Suprapubic skin (tissue), 4 donors: ENCODE measurements at places on chromosomes 3 and 15. TPM values are rescaled to one million over a fixed set of nuclear protein-coding genes. Genes with fewer than 3 reads are reported as not detected.

DNA sequence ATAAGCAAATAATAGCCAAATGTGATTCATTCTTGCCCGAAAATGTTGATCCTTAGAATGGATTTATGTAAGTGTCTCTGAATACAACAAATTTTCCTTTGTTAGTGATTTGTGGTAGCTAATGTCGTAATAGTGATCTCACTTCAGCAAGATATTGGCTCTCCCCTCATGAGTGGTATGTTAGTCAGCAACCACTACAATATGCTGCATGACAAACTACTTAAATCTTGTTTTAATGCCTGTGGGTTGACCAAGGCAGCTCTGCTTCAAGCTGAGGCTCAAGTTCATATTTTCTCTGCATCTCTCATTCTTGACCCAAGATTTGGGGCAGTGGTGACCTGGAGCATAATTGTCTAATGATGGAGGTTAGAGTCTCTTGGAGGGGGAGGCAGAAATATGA, 49.8 kb upstream of the GALNT15 start:
- DNase-seq = no peak

GRCh38 chr3:194343561-194343893, 7.6 kb downstream of the CPN2 start:
- no peak for DNase-seq

GRCh38 chr15:62933386-62933785, 109.2 kb upstream of the TPM1 start:
- DNase-seq = no peak

DNA sequence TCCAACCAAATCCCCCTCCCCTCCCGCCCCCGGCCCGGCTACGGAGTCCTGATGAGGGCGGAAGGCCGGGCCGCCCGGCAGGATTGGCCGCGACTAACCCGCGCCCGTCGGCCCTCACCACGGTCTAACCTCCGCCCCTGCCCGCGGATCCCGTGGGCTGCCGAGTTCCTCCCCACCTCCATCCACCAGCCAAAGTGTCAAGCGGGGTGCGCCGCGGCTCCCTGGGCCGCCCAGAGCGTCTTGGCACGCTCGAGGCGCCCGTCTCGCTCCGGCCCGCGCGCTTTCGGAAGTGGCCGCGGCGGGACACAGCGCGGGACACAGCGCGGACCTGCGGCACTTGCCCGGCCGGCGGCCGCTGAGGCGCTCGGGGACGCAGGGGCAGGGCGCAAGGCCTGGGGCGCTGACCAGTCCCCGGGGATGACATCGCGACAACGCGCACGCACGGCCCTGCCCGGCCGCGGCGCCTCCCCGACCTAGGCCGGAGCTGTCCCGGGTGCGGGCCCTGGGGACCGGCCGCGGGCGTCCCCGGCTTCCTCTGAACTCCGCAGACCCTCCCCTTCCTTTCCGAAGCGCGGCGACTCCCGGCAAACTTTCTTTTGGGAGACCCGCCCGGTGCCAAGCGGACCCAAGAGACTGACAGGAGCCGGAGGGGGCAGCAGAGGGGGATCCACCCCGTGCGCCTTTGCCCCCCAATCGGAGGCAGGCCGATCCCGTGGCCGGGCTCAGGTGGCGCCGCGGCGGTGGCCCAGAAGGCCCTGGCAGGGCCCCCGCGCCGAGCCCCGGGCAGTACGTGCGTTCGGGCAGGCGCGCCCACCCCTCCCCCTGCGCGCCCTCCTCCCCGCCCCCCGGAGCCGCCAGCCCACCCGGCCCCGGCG, 112.8 kb upstream of the ICE2 start:
- DNase-seq = peak; percentile 79

DNA sequence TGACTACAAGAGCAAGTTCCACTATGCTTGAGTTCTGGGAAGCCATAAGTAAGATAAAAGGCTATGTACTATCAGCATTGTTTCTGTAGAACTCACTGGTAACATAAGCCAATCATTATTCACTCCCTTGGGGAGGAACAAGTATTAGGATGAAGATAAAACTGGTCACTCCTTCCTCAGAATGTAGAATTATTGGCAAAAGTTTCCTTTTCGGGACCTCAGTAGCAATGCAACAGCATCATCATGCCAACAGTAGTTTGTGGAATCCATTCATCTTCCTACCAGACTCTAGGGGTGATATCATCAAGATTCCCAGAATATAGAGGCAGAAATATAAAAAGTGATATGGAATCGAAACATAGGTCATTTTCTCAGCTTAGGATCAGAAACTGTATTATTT, 209.5 kb downstream of the PLOD2 start:
- no peak for DNase-seq

DNA sequence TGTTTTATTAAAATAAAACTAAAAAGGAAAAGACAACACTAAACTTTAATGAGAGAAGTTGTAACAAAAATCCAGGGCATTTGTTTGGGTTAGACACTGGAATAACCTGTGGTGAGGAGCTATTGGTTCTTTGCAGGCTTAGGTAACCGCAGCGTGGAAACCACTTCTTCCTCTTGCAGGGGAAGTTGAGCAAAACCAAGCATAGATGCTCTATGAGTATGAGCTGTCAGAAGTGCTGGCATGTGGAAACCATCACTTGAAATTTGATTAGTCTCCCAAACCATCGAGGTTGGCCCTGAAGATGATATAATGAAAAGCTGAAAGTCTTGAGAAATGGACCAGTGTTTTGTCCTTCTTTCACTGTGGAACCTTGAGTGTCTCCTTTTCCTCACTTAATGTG, 127.1 kb upstream of the RBMS3 start:
- DNase-seq = no peak

DNA sequence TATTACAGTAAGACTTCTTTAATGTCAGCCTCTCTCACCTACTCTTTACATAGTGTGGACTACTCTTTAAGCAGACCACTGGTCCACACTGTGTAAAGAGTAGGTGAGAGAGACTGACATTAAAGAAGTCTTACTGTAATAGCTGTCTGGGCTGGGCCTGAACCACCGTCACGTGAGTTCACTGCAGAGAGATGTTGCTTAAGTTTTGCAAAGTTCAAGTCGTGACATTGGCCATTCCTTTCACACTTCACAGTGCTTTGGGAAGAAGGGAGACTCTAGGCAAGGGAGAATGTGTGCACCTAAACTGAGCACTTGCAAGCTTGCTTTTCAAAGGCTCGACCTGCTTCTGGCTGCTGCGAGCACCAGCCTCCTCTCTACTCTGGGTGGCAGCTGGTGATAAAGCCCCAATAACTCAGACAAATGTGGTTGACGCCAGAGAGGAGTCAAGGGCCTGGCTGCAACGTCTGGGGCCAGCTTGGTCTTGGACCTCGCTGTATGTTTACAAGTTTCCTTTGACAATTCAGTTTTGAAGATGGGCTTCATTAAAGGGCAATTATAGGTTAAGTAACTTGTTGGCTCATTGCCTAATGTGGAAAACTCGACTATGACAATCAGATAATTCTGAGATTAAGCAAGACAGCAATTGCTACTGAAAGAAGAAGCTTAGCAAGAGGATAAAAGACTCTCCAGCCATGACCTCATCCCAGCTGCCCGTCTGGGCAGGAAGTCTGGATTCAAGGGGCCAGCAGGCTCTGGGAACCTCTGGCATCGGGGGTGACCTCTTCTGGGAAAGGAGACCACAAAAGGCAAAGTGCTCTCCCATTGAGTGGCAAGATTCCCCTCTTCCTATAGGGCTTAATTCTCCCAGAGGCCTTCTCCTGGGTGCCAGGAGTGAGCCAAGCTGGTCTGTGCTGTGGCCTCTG, 242.1 kb upstream of the TLE3 start:
- no peak for DNase-seq

CHRNB4 gene
- not detected for total RNA-seq

EFHB gene
- total RNA-seq = 1.8 TPM

LYSMD4 gene
- 19.7 TPM for total RNA-seq

GRAMD2A gene
- total RNA-seq = 12.1 TPM

EPB42 gene
- total RNA-seq = not detected

PPCDC gene
- total RNA-seq = 8.4 TPM

MKRN3 gene
- total RNA-seq = 0.55 TPM
